ENCODE measurements at places on chromosomes 6 and 20.

- no peak for DNase-seq
These were observed 121.7 kb upstream of the BTBD3 start for GRCh38 chr20:11796026-11796425.

GRCh38 chr6:22943327-22943726 is 374.0 kb downstream of the HDGFL1 start:
- DNase-seq, result no peak

- DNase-seq, result no peak
These were observed 8.8 kb upstream of the CHRNA4 start for GRCh38 chr20:63369724-63370617.

DNA sequence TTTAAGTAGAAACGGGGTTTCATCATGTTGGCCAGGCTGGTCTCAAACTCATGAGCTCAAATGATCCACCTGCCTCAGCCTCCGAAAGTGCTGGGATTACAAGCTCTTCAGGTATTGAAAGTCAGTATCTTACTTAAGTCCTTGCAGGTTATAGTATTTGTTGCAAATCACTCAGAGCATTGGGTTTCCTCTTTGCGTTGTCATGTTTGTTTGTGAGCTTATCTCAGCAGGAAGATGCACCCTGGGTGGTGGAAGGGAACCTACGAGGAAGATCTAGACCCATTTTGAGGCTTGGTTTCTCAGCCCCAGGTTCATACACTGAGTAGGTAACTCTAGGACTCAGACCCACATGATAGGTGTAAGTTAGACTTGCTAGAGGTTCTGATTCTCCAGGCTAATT is 18.6 kb downstream of the MYH7B start:
- DNase-seq, result no peak

DNA sequence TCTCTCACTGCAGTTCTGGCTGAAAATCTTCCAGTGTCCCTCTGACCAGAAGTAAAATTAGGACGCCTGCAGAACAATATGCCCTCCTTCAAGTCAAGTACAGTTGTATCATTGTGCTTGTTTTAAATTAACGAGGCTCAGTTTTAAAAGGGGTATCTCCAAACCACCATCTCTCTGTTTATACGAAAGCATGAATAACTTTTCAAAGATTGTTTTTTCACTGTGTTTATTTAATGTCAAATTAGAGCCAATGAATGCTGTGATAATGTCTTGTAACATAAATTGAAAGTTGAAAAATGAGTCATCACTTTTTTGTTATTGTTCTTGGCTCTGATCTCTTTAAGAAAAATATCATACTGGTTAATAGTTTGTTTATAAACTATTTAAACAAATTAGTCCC is 230.7 kb upstream of the THEMIS start:
- no peak for DNase-seq

DNA sequence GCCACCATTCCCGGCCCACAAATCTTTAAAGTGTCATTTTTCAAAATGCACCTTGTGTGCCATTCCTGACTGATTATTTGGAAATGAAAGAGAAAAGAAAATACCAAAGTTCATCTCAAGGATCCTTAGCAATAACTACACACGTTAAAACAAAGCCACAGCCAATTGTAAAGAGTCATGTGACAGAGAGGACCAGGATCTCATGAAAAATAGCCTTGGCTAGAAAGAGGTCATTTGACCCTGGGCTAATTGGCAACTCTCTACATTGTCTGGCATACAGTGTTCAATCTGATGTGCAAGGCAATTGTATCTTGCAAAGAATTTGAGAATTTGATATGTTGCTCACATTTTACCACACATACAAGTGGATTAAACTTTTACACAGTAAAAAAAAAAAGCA is 31.6 kb upstream of the HLA-G start:
- no peak for DNase-seq

GRCh38 chr20:50762435-50763220 is 31.2 kb downstream of the PARD6B start:
- DNase-seq, result peak; percentile 34

DNA sequence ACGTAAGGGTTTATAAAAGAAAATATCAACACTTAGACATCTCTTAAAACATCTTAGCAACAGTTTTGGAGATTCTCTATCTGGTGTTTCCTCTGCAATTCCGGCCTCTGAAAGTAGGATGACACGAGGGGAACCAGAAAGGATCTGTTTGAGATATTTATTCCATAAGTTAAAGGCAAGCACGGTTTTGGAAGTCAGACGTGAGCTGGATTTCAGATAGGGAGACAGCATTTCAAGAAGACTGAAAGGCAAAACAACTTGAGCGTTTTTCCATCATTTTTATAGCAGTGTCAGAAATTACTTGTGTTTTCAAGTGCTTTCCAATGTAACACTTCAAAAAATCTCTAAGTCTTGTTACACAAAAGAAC is 52.9 kb upstream of the BTN3A2 start:
- no peak for DNase-seq

Data from omental fat pad (tissue), 4 donors.